ENCODE measurements at places on chromosomes 1 and 21.

DNA sequence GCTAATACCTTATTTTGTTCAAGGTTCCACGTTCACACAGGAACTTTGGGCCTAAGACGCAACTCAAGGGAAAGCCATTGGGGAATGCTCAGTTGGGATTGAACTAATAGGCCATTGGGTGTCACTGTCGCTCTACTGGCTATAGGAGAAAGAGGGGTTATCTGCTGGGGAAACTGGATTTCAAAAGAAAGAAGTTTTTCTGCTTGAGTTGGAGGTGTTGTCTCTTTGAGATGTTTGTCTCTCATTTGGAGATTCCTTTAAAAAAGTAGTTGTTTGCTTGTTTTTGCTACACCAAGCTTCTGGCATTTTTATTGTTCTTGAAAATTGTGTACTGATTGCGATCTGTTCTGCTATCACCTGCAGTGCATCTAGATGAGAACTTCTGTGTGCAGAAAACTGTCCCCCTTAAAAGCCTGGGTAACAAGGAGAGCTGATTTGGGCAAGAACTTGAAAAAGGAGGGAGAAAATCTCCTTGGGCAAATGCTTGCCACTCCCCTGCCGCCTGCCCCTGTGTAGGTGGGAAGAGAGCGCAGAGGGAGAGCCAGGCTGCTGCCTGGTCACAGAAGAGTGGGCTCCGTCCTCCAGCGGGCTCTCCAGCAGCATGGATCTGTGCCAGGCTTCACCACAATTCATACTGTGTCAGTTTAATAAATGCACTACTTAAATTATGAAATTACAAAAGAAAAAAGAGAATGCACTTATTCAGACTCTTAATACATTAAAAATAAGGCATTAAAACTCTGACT is 39.9 kb downstream of the PEX14 start:
- peak; percentile 41 for DNase-seq

DNA sequence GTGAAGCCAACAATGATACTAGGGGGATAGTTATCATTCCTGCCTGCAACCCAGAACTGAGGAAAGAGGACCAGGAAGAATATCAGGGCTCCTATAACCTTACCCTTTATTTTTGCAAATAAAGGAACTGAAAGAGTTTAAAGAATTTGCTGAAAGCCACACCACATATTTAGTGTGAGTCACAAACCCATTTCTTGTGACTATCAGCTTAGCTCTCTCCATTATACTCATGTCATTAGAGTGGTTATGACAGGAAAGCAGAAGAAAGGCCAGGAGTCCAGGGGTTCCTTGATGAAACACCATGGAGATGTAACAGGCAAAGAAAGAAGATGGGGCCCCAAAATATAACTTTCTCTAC is 141.1 kb upstream of the SAMSN1 start:
- DNase-seq: no peak

- DNase-seq: no peak
These were observed 281.5 kb upstream of the VAMP3 start for GRCh38 chr1:7489586-7489985.

DNA sequence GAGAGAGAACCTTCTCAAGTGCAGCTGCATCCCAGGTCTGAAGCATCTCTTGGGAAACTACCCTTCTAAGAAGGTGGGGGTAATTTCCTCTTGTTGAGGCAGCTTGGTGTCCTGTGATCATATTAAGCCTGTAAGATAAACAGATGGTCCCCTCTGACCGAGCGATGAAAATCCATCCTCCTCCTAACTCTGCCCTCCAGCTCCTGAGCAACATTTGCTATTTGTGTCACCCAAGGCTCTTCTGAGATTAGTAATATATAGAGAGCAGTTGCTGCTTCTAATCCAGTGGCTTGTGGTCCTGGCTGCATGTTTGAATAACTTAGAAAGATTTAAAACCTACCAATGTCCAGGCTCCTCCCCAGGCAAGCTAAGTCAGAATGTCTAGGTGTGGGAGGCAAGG is 123.7 kb downstream of the DISC1 start:
- DNase-seq: no peak

DNA sequence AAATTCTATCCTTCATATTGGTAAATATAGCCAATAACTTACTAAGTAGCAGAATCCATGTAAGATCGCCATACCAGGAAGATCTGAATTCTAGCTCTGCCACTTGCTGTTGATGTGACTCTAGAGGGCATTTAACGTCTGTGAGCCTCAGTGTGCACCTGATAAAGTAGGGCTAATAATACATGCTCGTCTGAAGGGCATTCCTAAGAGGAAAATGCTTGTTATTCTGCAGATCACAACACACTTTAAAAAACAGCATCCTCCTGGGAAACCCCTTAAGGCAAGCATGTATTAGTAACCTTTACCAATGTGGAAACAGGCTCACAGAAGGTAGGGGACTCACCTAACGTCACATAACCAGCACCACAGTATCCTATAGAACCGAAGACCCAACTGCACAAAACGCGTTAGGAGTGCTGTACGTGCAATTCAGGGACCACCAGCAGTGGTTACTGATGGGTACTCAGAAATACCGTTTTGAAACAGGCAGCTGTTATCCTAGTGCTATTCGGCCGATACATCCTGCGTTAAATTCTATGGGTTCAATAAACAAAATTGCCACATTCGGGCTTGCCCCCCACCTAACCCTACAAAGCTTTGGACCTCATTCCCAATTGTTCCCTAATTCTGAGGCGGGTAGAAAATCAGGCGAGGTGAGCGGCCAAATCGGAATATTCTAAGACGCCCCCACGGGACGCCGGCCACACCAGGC is 758 bp downstream of the DEPDC1 start:
- DNase-seq: peak; percentile 29

All from ACHN (cell line).